ENCODE measurements at places on chromosomes 5 and 9.

DNA sequence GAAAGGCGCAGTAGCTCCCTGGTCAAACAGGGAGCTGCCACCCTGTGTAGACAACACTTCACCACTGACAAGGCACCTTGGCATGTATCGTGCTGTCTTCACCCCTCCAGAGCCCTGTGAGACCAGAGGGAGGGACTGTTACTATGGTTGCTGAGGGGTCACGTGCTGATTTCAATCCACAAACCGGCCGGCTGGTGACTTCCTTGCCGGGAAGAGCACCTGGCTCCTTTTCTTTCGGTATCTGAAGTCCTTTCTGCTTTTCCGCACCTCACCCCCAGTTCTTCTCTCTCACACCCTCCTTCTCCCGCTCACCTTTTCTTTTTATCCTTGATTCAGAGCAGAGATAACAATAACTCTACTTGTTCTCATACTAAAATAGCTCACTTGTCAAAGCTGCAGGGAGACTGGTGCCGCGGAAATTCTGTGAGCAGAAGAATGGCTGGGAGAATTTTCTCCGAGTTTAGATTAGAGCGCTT, 327.2 kb downstream of the ZSWIM6 start:
- no peak for DNase-seq

GRCh38 chr5:9903801-9904200, 273.6 kb upstream of the TAS2R1 start:
- DNase-seq = no peak

- no peak for DNase-seq
Measured at GRCh38 chr9:99509065-99509745, 287.1 kb downstream of the SEC61B start.

GRCh38 chr5:144202072-144202471, 31.4 kb downstream of the KCTD16 start:
- DNase-seq = no peak

GRCh38 chr5:15023846-15024245, 152.3 kb upstream of the ANKH start:
- DNase-seq = no peak

GRCh38 chr9:38039907-38040682, 28.9 kb downstream of the SHB start:
- no peak for DNase-seq

DNA sequence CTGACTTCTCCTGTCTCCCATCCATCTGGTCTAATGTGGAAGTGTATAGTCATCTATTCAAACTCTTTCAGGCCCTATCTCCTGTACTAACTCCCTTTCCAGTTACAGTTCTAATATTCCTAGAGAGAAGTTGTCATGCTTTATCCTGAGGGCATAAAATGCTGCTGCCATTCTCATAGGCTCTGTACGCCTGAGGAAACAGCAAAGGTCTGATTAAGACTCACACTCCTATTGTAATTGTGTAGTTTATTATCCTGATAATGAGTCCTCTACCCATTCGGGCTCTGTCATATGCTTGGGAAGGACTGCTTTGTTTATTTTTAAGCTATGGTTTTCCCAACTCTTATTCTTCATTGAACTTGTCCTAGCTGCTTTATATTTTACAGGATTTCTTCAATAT, 290.4 kb downstream of the TMEM38B start:
- DNase-seq = no peak

DNA sequence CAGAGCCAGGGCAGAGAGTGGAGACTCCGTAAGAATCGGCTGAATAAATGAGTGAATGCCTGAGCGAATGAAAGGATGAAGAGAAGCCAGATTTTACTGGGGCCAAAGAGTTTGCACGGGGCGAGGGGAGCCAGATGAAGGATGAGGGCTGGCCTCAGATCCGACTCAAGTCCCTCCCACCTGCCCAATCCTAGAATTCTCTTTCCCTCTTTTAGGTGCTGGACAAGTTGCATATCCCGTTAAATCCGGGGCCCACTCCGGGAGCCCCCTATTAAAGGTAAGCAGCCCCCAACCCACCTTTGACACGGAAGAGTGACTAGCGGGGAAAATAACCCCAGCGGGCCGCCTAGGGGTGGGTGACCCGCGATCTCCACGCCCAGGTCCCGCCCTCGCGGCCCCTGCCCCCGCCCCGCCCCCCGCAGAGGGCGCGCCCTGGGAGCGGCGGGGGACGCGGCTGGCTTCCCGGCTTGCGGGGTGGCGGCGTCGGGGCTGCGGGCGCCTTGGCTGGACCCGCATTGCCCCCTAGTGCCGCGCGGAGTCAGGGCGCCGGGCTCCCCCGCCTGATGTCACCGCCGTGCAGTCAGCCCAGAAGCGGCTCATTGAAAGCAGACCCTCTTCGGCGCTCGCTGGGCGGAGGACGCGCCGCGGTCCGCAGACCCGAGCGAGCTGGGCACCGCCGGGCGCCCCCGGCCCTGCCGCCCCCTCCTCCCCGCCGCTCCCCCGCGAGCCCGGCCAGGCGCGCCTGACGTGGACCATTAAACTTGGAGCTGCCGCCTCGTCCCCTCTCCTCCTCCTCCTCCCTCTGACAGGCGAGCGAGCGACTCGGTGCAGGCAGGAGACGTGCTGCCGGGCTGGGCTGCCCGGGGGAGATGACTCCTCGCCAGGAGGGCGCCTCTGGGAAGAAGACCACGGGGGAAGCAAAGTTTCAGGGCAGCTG, at the start of gene ADRA1B:
Gene ADRA1B (plus strand): TSS at position 579 of the 937 bp plus-strand sequence. CDS start 424 bp downstream, outside the sequence.
- peak; percentile 69 for DNase-seq

DNA sequence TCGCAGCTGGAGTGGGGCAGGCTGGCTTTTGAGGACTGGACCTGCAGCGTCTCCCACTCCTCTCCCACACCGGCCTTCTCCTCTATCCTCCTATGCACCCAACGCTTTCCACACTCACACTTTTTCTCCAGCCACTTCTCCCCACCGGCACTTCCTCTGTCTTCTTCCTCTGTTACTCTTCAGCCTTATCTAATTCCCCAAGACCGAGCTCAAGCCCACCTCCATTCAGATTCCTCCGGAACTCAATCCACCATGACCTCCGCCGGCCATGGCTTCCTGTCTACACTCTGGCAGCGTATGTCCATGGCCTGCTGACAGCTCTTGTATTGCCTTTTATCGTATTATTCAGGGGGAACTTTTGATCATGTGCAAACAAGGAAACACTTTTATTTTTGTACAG, 545 bp upstream of the OR2V1 start:
- DNase-seq = no peak

- no peak for DNase-seq
Measured at GRCh38 chr9:112104401-112104800, 70.7 kb downstream of the SUSD1 start.

All from NCI-H1436 (cell line).